Myocyte (in vitro differentiated cells): ENCODE measurements at places on chromosomes 7 and 10. TPM values are rescaled to one million over a fixed set of nuclear protein-coding genes. Genes with fewer than 3 reads are reported as not detected.

Gene SUN3
- 0.32 TPM in 1 of 2 replicates, not detected in the other for total RNA-seq

Gene TLX1
- not detected in 2 replicates for total RNA-seq

GRCh38 chr7:14179781-14180180 lies 190.3 kb upstream of the ETV1 start:
- no peak for DNase-seq

DNA sequence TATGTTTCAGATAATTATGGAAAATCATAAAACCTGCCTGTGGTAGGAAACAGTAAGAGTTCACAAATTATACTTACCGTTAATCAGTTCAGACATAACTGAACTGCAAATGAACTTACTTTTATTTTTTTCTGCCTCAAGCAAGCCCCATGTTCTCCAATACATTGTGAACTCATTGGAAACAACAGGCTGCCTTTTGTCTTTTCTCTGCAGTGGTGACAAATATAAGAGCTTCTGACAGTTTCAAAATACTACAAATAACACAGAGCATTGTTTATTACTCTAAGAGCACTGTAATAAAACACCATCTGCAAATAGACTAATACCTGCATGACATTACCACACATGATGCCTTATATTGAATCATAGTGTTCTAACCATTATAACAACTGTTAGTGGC lies 94.0 kb upstream of the CDCA7L start:
- no peak for DNase-seq

Gene GNB2
- total RNA-seq: 96.5 and 115 TPM in 2 replicates

Gene SPDYE11
- 0.08 and 0.26 TPM in 2 replicates for total RNA-seq

Gene ATP6V0E2
- 22.3 and 26.6 TPM in 2 replicates for total RNA-seq

Gene CCL24
- total RNA-seq: 0.72 TPM in 1 of 2 replicates, not detected in the other
